ENCODE measurements at places on chromosomes 5 and 9.
A peak's percentile ranks its signal among the peaks of the same experiment; 100 is the strongest.

DNA sequence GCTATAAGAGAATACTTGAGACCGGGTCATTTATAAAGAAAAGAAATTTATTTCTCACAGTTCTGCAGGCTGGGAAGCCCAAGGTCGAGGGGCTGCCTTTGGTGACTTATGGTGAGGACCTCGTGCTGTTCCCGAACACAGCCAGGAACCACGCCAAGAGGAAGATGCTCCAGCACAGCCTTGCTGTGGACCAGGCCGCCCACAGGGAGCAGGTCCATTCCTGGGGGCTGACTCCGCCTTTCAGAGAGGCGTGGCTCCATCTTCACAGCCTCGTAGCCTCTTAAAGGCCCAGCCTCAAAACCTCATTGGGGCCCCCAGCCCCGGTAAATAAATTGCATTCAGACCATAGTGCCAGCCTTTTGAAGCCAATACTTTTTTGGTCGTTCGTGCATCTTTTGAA is 93.5 kb upstream of the CACNA1B start:
- H3K36me3 ChIP-seq: peaks cover 85% of the 10 kb centered on the region
- H3K27ac ChIP-seq: no peak overlapping the region
- no peak overlapping the region for H3K4me3 ChIP-seq
- no peaks in the 10 kb centered on the region for H3K4me1 ChIP-seq
- DNase-seq: no peak

- no peak within 1 kb of the TSS for H3K27ac ChIP-seq
- no peak for DNase-seq
- H3K36me3 ChIP-seq: no peaks in the 10 kb centered on the region
These were observed at the start of gene CDC14B for GRCh38 chr9:96619491-96620180. Gene CDC14B (minus strand): TSS chr9:96619843. CDS start chr9:96619378, 465 bp downstream.

DNA sequence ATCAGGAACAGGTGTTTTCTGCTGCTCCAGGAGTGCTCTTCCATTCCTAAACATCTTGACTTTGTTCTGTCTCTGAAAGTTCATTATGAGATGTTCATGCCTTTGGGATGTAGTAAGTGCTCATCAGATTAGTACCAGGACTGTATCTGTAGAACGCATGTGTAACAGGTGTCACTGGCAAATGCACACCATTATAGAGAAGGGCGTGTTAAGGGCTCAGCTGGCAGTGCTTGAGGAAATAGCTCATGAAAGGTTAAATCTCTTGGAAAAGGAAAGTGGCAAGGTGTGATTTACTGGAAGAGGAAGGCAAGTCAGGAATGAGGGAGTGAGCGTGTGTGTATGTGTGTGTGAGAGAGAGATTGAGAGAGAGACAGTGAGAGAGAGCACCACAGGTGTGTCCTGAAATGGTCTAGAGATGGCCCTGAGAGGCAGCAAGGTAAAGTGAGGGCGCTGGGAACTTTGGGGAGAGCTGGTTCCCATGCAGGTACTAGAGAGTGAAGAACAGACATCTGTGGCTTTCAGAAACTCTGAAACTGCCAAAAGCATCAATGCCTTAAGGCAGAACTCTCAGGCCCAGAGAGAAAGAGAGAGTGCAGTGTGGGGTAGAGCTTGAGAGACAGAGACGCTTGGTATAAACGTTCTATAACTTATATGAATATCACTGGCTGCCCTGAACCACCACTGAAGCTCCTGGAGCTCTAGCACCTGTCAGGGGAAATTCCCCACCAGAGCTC is 13.7 kb upstream of the CXCL14 start:
- H3K4me3 ChIP-seq: no peak overlapping the region
- H3K36me3 ChIP-seq: no peaks in the 10 kb centered on the region
- no peak for DNase-seq

GRCh38 chr5:171634511-171634910 is 151.1 kb upstream of the SMIM23 start:
- peaks cover 13% of the 10 kb centered on the region for H3K4me1 ChIP-seq
- H3K36me3 ChIP-seq: no peaks in the 10 kb centered on the region
- no peak overlapping the region for H3K4me3 ChIP-seq

DNA sequence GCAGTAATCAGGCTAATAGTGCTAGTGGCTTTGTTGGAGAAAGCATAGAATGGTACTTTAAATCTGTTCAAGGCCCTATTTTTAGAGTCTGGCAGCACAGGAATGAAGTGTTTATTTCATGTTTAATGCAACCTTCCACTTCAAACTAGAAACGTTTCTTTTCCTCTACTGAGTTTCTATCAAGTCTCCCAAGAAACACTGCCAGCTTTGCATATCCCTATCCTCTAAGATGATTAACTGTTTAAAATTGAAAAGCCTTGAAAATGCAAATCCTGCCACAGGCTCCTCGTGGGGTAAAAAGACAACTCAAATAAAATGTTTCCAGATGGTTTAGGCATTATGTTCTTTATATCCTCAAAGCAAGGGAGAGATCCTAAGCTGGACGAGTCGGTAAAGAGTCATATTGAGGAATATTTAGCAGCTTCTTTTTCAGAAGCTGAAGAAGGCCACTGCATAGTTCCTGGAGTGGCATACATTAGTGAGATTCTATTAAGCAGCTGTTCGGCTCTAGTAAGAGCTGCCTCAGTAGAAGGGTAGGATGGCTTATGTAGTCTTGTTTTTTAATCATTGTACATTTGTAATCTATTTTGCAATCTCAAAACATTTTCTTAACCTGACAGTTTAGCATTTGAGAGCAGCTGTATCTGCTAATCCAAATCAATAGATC is 251.2 kb downstream of the CHSY3 start:
- H3K4me1 ChIP-seq: no peaks in the 10 kb centered on the region
- no peak for DNase-seq
- no peaks in the 10 kb centered on the region for H3K27me3 ChIP-seq
- no peaks in the 10 kb centered on the region for H3K36me3 ChIP-seq
- no peak overlapping the region for H3K4me3 ChIP-seq

DNA sequence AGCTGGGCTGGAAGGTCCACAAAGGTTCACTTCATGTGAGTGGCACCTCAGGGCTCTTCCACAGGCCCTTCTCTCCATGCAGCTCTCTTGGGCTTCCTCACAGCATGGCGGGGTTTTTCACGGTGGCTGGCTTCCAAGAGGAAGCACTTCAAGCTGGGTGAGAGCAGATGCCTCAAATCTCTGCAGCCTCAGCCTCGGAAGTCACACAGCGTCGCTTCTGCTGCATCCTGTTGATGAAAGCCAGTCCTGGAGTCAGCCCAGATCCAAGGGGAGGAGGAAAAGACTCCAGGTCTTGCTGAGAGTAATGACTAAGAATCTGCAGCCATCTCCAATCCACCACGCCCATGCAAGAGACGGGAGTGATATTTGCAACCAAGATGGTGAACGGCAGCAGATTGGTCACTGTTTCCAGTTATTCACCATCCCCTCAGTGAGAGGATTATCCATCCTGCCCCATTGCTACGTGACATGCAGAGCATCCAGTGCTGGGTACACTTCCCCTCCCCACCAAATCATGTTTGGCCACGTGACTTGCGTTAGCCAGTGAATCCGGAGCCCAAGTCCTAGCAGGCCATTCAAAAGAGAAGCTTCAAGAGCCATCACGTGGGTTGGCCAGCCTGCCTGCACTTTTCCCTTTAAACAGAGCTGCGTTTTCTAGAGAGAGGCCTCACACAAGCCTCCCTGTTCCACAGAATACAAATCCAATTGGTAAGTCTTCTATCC is 173.9 kb downstream of the C9orf50 start:
- H3K27me3 ChIP-seq: no peaks in the 10 kb centered on the region
- DNase-seq: no peak
- H3K4me1 ChIP-seq: peaks cover 8% of the 10 kb centered on the region
- H3K27ac ChIP-seq: no peak overlapping the region
- H3K36me3 ChIP-seq: no peaks in the 10 kb centered on the region
- H3K4me3 ChIP-seq: no peak overlapping the region

DNA sequence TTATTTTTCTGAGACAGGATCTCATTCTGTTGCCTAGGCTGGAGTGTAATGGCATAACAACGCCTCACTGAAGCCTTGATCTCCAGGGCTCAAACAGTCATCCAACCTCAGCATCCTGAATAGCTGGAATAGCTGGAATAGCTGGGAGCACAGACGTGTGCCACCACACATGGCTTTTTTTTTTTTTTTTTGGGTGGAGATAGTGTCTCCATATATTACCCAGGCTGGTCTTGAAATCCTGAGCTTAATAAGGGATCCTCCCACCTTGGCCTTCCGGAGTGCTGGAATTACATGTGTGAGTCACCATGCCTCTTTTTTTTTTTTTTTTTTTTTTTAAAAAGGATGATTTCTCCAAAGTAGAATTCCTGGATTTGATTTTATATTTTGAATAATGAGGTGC is 60.7 kb downstream of the NSD1 start:
- no peak overlapping the region for H3K27ac ChIP-seq
- H3K4me1 ChIP-seq: no peaks in the 10 kb centered on the region
- peaks cover 39% of the 10 kb centered on the region for H3K36me3 ChIP-seq
- no peak overlapping the region for H3K4me3 ChIP-seq
- H3K27me3 ChIP-seq: no peaks in the 10 kb centered on the region
- no peak for DNase-seq

- H3K4me1 ChIP-seq: no peaks in the 10 kb centered on the region
- no peaks in the 10 kb centered on the region for H3K36me3 ChIP-seq
- no peak for DNase-seq
- H3K4me3 ChIP-seq: no peak overlapping the region
These were observed 579.8 kb upstream of the ST8SIA4 start for GRCh38 chr5:101482931-101483330.

GRCh38 chr9:38068701-38069628 is at the start of gene SHB:
Gene SHB (minus strand): TSS chr9:38069227. CDS start chr9:38068645, 582 bp downstream.
- H3K36me3 ChIP-seq: no peaks in the 10 kb centered on the region
- H3K27ac ChIP-seq: peak within 1 kb of the TSS; percentile 32
- peak within 1 kb of the TSS; percentile 74 for H3K4me3 ChIP-seq

DNA sequence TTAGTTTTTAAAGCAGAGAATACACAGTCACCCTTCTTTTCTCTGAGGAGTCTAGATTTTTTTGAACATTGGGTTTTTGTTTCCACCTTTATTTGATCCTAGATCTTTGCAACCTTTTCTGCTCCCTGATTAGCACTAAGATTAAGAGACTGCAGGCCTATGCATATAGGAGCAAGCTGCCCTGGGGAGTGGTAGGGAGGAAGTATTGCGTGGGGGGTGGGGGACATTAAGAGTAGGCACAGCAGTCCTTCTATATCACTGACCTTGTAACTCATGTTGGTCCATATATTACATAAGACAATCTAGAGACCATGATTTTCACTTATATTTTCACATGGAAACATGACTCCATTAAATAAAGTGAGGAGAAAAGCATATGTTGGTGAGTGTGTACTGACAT is 149.1 kb downstream of the ADGRV1 start:
- no peaks in the 10 kb centered on the region for H3K27me3 ChIP-seq
- no peaks in the 10 kb centered on the region for H3K36me3 ChIP-seq
- no peak overlapping the region for H3K4me3 ChIP-seq

DNA sequence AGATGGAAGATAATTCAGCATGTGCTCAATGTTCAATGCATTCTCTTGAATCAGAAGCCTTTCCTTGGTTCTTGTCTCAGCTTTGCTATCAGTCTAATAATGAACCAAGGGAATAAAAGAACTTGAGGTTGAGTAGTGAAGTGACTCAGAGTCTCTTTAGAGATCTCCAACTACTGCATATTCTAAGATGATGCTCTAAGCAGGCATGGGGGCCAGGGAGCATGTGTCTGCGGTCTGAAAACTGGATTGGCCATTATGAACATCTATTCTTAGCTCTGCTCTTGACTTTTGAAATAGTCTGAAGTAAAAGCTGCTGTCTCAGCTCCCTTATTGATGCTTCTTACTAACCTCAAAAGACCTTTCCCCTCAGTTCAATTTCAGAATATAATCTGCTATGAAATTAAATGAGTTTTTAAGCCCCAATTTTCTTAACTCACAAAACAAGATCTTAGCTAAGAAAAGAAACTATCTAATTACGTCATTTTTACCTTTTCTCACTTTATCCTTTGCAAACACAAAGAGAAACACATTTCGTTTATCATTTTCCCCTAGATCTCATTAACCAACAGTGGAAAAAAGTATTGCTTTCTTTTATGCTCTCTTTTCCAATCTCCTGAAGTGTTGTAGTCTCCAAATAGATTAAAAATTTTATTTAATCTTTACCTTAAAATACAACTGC is 44.8 kb downstream of the PLCXD3 start:
- no peak for DNase-seq
- no peak overlapping the region for H3K27ac ChIP-seq
- no peaks in the 10 kb centered on the region for H3K36me3 ChIP-seq
- H3K4me1 ChIP-seq: no peaks in the 10 kb centered on the region

DNA sequence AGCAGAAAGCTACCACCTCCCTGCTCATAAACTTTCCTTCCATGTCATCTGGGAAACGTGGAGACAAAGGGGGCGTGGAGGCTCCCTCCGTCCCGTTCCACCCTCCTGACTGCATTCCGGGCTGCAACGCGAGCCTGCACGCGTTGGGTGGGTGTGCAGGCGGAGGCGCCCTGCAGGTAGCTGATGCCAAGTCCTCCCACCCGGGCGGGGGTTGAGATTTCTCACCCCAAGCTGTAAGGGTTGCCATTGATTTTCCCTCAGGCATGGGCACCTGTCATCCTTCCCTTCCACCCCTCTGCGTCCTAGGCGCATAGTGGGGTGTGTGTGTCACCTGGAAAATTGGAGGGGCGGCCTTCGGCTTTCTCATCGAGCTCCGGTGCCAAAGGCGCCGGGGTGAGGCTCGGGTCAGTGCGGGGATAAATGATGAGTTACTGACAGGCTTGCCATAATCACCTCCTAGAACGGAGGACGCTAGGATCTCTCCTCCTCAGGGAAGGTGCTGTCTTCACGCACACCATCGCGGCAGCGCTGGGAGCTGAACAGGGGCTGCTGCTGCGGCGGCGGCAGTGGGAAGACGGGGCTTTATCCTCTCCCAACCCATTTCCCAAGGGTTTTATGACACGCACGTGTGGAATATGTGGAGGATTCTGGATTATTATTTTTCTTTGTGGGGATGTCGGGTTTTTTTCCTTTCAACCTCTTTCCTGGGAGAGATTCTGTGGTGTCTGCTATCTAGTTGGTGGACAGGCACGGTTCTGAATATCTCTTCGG is 973 bp downstream of the PLPPR1 start:
- H3K4me3 ChIP-seq: no peak overlapping the region
- H3K36me3 ChIP-seq: no peaks in the 10 kb centered on the region
- H3K4me1 ChIP-seq: no peaks in the 10 kb centered on the region
- H3K27me3 ChIP-seq: peaks cover 38% of the 10 kb centered on the region
- DNase-seq: no peak
- H3K27ac ChIP-seq: no peak overlapping the region

DNA sequence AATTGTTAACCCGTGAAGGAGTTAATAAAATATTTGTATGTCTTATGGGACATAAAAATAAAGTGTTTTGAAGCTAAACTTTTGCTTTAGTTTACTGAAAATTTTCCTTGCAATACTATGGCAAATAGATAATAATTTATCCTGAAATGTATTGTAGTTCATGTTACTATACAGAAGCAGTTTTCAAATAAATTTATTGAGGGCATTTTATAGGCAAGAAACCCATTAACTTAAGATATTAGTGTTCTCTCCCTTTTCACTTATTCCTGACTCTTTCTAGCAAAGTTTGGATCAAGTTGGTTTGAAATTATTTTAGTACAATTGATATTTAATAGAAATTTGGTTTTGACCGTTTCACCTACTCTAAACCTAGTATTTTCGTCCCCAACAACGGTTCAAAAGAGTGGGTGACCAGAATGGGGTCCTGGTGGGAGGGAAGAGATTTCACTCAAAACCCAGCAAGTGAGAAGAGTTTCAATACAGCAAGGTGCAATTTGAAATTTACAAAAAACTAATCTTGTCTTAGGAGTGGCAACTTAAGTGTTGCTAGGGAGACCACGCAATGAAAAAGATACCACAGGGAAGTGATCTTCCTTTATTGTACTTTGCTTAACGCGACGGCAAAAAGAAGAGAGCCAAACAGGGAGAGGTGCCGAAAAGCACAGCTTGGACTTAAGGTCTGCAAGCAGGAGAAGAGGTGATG is 28.4 kb downstream of the NR2F1 start:
- H3K4me1 ChIP-seq: peaks cover 2% of the 10 kb centered on the region
- DNase-seq: no peak
- no peak overlapping the region for H3K27ac ChIP-seq
- H3K27me3 ChIP-seq: peaks cover 65% of the 10 kb centered on the region
